ENCODE measurements at places on chromosomes 16 and 17.

GRCh38 chr16:84144209-84144858 is 643 bp downstream of the HSDL1 start:
- DNase-seq = peak; percentile 43

- no peak for DNase-seq
These were observed 14.1 kb upstream of the MRTFB start for GRCh38 chr16:14056970-14057369.

DNA sequence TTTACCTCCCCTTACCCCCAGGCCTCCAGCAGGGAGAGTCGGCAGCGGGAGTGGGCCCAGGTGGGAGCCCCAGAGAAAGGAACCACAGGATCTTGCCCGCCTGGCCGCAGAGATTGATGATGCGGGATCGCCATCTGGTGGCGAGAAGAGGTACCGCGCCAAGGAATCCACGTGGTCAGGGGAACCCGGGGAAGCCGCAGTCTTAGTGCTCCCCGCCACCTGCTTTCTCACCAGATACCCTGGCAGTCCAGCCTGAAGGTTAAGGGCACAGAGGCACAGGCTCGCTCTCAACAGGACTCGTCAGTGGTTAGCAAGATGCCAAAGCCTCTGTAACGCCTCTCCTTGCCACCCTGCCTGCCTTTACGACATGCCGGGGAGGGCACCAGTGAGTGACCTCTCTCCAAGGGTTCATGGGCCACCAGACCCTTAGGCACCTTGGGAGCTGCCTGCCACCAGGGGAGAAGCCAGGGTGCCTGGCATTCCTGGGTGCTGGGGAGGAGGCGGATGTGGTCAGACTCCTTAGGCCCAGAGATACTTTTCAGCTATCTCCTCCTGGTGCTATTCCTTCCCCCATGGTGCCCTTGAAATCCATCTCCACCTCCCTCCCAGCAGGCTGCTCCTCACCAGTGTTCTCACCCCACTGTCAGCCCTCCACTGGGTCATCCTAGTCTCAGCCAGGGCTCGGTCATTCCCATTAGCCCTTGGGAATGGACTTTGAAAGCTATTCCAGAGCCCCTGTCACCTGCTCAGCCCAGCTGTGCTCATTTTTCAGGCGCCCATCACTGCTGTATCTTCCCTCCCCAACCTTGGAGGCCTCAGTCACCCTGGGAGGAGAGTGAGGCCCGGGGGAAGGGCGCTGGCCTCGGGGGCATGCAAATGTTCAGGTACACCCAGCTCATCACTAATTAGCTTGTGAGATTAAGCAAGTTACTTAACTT is 5.5 kb upstream of the RHBDF2 start:
- peak; percentile 89 for DNase-seq

GRCh38 chr16:77918809-77919707 is 103.3 kb upstream of the CLEC3A start:
- no peak for DNase-seq

DNA sequence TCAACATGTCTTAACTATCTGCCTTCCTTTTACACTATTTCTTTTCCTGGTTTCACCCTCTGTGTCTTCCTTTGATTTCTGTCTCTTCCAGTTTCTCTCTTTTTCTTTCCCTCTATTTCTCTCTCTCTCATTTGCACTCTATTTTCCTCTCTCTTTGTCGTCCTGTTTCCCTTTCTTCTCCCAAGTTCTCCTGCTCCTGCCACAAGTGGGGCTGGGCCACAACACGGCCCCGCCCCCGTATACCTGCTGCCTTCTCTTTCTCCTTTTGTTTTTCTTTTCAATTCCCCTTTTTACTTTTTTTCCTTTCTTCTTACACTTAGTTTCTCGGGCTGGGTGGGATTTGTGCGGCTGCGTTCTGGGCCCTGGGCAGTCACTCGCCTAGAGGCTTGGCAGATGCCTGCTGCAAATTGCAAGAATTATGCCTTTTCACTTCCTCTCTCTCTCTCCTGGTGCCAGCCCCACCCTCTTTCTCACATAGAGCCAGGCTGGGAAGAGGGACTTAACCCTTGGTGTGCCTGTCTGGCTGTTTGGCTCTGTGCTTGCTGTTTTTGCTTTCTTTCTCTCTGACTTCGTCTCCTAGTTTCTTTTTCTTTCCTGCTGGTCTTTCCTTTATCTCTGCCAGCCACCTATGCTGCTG is 2139.4 kb downstream of the TP53TG3F start:
- no peak for DNase-seq

- DNase-seq = no peak
These were observed 981 bp downstream of the BEAN1 start for GRCh38 chr16:66427871-66428681.

All from activated gamma-delta T cell treated with Interleukin-2 at 50 U/mL for 16 hours (primary cell).